ENCODE measurements at places on chromosomes 16 and 17.

- no peak for DNase-seq
Observed at GRCh38 chr16:9154567-9155410, 63.3 kb downstream of the HAPSTR1 start.

DNA sequence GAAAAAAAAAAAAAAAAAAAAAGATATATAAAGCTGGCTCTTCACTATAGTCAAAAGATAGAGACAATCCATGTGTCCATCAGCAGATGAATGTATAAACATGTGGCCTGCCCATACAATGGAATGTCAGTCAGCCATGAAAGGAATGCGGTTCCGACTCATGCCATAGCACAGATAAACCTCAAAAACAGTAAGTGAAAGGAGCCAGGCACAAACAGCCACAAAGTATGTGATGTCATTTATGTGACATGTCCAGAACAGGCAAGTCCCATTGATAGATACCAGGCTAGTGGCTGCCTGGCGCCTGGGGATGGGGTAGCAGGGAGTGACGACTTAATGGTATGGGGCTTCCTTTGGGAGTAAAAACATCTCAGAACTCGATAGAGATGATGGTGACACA lies 155.7 kb downstream of the CMIP start:
- no peak for DNase-seq

GRCh38 chr17:64157669-64158180 lies 27.8 kb upstream of the ERN1 start:
- DNase-seq, result no peak

GRCh38 chr17:9487406-9487805 lies 88.2 kb downstream of the STX8 start:
- no peak for DNase-seq

DNA sequence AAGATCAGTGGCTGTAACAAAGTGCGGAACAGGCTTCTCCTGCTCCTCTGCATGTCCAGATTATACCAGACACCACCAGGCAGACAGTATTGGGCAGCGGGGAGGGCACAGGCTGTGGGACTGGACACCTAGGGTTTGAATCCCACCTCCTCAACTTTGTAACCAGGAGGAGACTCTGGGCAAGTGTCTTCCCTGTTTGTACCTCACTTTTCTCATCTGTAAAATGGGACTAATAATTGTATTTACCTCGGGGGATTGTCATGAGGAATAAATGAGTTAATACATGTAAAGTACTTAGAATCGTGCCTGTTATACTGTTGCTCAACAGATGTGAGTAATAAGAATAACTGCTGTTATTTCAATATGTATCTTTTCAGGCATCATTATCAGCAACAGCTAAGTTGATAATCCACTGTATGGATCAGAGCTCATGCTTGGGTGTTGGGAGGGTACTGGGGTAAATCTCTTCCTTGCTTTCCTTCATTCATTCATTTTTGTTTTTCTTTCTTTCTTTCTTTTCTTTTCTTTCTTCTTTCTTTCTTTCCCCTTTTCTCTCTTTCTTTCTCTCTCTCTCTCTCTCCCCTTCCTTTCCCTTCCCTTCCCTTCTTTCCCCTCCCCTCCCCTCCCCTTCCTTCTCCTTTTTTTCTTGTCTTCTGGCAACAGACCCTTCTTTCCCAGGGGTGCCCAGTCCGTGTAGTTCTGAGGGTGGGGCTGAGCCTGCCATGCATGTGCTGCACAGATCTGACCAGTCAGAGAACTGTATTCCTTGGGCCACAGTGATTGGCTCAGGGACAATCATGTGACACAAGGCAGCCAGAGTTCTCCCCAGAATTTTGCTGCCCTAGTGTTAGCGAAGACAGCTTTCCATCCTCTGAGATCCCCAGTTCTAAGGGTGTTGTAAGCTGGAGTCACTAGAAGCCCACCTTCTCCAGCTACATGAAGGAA lies 25.3 kb upstream of the BRD7 start:
- DNase-seq, result no peak

GRCh38 chr16:85429776-85430522 lies 183.2 kb upstream of the GSE1 start:
- DNase-seq, result no peak

- DNase-seq, result no peak
Observed at GRCh38 chr17:9230861-9231260, 209.6 kb downstream of the NTN1 start.

DNA sequence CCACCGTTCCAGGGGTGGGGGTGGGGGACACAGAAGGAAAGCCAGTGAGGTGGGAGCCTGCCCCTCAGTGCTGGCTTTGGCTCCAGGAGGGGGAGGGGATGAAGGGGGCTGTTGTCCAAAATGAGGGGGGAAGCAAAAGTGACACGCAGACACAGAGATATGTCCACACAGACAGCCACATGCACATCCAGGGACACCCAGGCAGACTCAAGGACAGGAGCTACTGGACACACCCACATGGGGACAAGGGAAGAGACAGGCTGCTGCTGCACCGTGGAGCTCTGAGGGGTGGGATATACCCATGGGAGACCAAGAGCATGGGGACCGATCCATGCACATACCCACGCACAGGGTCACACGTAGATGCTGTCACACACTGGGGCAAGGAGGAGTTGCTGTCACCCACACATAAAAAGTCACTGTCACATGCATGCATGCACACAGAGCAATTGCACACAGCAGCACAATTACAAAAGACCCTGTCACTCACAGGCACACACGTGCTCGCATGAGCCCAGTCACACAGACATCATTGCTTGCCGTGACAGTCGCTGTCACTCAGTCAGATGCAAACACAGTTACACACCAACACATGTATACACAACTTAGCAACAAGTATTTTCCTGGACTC lies 1.3 kb downstream of the THRA start:
- no peak for DNase-seq

DNA sequence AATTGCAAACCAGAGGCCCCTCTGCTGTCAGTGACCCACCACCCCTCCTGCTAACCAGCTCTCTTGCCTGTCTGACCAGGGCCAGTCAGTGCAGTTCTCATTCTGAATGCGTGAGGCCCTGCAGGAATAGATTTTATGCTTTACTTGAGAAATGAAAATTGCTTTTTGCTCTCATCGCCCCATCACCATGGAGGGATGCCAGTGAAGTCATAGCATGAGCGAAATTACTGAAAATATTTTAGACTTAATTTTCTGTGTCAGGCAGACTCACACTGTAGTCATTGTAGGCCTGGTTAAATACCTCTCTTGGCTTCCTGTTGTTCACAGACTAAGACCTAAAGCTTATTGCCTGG lies 490.5 kb upstream of the CDH5 start:
- no peak for DNase-seq

GRCh38 chr16:84959045-84959576 lies 52.2 kb downstream of the ZDHHC7 start:
- DNase-seq, result no peak

- DNase-seq, result no peak
Observed at GRCh38 chr16:78915811-78916345, 684.7 kb downstream of the MAF start.

- no peak for DNase-seq
Observed at GRCh38 chr16:79599256-79599836, 1.2 kb downstream of the MAF start.

- no peak for DNase-seq
Observed at GRCh38 chr16:81694494-81695280, 84.4 kb upstream of the PLCG2 start.

DNA sequence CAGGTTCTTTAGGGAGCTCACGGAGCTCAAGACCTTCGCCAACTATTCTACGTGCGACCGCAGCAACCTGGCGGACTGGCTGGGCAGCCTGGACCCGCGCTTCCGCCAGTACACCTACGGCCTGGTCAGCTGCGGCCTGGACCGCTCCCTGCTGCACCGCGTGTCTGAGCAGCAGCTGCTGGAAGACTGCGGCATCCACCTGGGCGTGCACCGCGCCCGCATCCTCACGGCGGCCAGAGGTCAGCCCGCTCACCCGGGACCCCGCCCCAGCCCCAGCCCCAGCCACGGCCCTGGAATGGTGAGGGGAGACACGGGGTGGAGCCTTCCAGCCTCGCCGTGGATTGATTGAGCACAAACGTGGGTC lies 13.5 kb downstream of the SARM1 start:
- no peak for DNase-seq

DNA sequence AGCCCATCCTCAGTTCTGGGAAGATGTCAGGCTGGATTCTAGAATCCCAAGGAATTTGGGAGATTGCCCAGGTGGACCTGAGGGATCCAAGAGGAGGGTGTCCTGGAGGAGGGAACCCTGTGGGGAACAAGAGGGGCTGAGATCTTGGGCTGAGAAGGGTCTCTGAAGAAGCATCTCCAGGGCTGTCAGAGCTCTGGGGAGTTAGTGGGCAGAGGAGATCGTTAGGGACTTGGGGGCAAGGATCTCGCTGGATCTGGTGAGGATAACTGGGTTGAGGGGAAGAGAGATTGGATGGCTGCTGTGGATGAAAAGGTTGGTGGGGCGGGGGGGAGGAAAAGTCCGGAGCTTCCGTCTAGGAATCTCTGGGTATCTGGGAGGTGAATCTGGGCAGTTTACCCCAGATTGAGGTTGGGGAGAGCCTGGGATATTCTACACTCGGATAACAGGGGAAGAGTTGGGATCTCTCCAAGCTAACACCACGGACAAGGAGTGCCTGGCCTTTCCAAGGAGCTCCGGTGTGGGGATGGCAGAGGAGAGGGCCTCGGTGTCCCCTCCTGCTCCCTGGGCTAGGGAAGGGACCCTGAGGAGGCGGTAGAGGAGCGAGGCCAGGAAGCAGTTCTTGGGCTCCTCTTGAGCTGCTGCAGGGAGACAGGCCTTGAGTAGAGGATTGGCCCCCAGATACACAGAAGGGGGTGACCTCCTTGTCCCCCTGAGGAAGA lies 1.7 kb downstream of the FBXL19 start:
- no peak for DNase-seq

GRCh38 chr17:34899643-34900291 lies 61.5 kb downstream of the CCT6B start:
- DNase-seq, result no peak

DNA sequence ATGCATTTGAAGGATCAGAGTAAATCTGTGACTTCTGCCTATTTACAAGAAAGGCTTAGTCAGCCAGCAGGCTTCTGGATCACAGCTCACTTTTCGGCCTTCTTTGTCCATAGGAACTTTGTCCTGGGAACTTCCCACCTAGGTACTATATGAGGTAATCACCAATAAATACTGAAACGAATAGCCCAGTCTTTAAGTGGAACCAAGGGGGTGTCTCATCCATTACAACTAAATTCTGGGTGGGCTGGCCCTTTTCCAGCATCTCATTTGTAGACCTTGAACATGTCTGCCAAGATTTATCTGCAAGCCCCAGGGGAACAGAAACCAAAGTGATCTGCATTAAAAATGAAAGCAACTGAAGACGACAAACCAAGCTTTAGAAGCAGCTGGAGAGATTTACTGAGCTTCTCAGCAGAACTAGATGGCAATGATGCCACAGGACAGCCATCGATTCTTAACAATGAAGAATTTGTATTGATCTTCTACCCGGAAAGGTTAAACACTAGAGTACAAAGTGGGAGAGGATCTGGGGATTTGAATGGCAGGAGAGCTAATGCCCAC lies 55.5 kb downstream of the SNX11 start:
- DNase-seq, result no peak

DNA sequence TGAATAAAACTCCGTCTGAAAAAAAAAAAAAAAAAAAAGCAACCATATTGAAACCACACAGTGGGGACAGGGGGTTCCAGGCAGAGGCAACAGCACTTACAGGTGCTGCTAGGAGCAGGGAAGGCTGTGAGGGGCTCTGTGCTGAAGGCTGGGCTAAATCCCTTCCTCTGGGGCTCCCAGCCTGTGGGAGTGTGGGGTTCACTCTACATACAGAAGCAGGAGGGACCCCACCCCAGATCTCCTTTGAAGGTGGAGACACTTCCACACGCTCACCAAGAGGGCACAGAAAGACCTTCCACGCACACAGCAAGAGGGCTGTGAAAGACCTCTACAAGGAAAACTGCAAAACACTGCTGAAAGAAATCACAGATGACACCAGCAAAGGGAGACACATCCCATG lies 53.9 kb downstream of the USP22 start:
- DNase-seq, result no peak

DNA sequence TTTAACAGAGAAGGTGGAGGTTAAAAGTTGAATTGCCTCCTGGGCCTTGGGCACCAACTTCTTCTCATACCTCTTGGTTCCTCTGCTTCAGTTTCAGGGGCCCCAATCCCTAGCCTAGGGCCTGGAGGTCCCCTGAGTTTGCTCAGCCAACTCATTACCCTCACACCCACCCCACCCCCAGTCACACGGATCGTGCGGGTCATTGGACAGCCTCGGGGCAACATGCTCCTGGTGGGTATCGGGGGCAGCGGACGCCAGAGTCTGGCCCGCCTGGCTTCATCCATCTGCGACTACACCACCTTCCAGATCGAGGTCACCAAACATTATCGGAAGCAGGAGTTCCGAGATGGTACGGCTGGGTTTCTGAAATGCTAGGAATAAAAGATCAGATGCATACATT lies 36.0 kb upstream of the KDM6B start:
- DNase-seq, result no peak

DNA sequence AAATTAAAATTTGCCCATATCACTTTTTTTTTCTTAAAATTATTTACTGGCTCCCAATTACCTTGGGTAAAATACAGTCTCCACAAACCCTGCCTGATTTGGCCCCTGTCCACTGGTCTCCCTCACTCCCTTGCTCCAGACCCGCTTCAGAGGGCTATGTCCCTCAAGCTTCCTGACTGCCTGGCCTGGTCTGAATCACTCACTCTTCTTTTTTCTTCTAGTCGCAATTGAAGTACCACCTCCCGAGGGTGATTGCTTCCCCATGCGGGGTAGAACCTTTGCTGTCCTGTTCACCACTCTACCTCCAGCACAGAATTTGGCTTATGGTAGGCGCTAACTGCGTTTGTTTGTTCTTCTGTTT lies 598 bp upstream of the PGAP3 start:
- DNase-seq, result no peak

DNA sequence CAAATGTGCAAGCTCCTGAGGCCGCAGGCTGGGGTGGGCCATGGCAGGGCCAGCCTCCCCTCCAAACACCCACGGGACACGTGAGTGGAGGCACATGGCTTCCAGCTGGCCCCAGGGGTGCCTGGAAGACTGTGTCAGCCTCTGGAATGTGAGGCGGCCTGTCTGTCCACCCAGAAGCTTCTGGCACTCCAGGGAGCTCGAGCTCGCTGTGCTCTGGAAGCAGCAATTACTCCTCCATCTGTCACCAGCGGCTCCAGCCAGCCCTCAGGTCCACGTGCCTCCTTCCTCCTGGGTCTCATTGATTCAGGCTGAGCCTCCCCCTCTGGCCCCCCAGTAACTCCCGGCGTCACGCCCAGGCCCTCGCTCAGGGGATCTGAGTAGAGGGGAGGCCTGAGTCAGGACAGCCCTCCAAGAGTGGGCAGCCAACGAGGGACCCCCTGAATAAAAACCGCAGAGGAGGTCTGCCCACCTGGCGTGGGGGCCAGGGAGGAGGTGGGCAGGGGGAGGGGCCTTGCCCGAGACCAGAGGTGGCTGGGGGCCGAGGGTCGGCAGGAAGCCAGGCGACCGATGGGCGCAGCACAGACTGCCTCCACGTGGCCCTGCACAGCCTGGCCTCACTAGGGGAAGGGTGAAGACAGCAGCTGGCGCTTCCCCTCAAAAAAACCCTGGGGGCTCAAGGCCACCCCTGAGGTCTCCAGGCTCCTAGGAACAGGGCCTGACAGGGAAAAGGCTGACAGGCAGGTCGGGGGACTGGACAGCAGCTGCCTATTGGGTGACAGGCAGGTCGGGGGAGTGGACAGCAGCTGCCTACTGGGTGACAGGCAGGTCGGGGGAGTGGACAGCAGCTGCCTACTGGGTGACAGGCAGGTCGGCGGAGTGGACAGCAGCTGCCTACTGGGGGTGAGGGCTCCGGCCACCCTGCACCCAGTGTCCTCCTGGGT lies 11.9 kb downstream of the PIEZO1 start:
- no peak for DNase-seq

- DNase-seq, result no peak
Observed at GRCh38 chr16:31063843-31064611, 10.0 kb downstream of the ZNF668 start.

GRCh38 chr17:80754846-80755245 lies 210.2 kb downstream of the RPTOR start:
- no peak for DNase-seq
